ENCODE measurements at places on chromosomes 5 and 9. TPM values are rescaled to one million over a fixed set of nuclear protein-coding genes. Genes with fewer than 3 reads are reported as not detected.

IL9 gene
- total RNA-seq: not detected

SPINK13 gene
- not detected for total RNA-seq

GRCh38 chr5:112696786-112697185 is 40.9 kb upstream of the APC start:
- H3K4me3 ChIP-seq: no peak overlapping the region
- H3K36me3 ChIP-seq: no peaks in the 10 kb centered on the region
- H3K27me3 ChIP-seq: no peaks in the 10 kb centered on the region
- no peak for DNase-seq
- no peak overlapping the region for H3K27ac ChIP-seq

- H3K4me1 ChIP-seq: no peaks in the 10 kb centered on the region
- H3K27me3 ChIP-seq: peaks cover 7% of the 10 kb centered on the region
- H3K36me3 ChIP-seq: no peaks in the 10 kb centered on the region
- DNase-seq: no peak
- H3K27ac ChIP-seq: no peak overlapping the region
- no peak overlapping the region for H3K4me3 ChIP-seq
These were observed 4.8 kb upstream of the C5orf47 start for GRCh38 chr5:173984218-173984617.

ZNF483 gene
- total RNA-seq: 13.0 TPM

All from mesothelial cell of epicardium (in vitro differentiated cells).